ENCODE measurements at places on chromosomes 4 and X.

DNA sequence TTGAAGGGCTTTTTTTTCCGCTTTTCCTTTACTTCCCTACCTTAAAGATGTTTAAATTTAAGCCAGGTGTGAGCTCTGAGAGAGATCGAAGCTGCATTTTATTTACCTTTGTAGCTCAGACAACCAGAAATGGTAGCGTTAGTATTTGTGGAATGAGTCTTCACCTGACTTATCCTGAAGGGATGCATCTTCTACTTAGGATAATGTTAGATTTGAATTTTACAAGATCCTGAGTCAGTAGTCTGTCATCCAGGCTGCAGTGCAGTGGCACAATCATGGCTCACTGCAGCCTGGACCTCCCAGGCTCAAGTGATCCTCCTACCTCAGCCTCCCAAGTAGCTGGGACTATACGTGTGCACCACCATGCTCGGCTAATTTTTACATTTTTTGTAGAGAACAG lies 26.2 kb downstream of the TMSB4X start:
- no peak for DNase-seq

GRCh38 chr4:87489678-87490077 lies 39.5 kb downstream of the SPARCL1 start:
- DNase-seq, result no peak

- no peak for DNase-seq
Measured at GRCh38 chr4:41815473-41815872, 66.9 kb upstream of the PHOX2B start.

DNA sequence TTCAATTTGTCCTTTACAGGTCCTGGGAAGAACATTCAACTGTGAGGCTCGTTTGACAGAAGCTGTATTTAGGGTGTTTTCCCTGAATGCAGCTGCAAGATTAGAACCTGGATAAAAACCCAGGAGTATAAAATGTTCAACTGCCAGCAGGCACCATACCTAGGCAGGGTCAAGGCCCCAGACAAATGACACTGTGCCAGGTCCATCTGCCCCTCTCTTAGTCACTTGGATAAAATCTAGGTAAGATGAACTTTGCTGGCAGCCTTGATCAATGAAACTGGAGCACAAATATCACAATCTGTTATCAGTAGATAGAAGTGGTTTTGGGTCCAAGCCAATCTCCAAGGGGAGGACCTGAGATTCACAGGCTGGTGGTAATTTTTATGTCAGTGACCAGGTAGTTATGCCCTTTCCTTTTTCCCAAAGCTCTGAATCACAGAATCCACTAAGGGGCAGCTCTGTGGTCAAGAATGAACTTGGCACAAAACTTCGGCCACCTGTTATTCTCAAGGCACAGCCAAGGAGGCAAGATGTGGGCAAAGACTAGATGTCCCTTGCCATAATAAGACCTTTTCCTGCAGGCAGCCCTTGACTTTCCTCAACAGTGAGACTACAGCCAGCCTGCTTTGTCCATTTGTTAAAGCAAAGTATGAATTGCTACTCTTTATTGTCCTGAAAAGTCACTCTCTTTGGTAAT lies 501.0 kb downstream of the PPARGC1A start:
- DNase-seq, result no peak

GRCh38 chr4:21134994-21135393 lies 434.7 kb downstream of the PACRGL start:
- no peak for DNase-seq

DNA sequence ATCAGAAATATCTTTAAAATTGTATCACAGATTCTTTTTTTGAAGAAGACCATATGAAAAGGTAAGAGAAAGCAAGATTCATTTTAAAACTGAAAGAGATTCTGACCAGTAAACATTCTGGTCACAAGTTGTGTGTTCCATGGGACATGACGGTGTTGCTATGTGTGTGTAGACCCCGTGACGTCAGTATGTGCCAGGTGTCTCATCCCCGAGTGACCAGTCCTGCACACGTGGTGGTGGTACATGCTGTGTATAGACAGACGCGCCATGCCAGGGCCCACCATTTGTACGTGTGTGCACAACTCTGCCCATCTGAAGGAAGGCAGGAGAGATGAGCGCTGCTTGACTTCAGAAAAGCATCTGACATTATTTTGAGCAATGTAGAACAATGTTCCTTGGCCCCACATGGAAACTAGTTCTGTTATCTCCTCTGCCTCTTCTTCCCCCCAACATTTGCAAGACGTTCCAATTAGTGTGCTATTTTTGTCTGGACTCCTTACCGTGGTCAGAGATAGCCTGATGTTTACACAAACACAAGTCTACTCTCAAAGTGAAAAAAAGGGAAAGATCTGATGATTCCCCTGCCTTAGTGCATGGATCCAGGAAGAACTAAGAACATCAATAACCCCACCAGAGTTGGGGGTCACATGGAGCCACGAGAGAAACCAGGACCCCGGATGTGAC lies 51.2 kb downstream of the IRF2 start:
- no peak for DNase-seq

- DNase-seq, result no peak
Measured at GRCh38 chrX:54891573-54891972, 29.1 kb upstream of the TRO start.

Data from stimulated activated CD4-positive, alpha-beta T cell treated with anti-CD3 and anti-CD28 coated beads, Interleukin-1b, Interleukin-23, amount 100 ng/mL, for 1 hour (primary cell).